ENCODE measurements at places on chromosomes 3 and 15.

DNA sequence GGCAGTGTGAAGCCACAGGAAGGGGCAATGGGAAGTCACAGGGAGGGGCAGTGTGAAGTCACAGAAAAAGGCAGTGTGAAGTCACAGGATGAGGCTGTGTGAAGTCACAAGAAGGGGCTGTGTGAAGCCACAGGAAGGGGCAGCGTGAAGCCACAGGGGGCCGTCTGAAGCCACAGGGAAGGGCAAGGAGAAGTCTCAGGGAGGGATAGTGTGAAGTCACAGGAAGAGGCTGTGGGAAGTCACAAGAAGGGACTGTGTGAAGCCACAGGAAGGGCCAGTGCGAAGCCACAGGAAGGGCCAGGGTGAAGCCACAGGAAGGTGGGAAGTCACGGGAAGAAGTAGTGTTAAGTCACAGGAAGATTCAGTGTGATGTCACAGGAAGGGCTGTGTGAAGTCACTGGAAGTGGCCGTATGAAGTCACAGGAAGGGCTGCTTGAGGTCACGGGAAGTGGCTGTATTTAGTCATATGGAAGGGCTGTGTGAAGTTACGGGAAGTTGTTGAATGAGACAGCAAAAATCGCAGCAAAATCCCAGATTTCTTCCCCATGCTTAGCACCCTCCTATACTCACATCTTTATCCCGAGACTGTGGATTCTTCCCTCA is 38.6 kb downstream of the GASK1A start:
- DNase-seq: no peak

GRCh38 chr15:32117122-32117521 is 86.8 kb downstream of the CHRNA7 start:
- DNase-seq: no peak

DNA sequence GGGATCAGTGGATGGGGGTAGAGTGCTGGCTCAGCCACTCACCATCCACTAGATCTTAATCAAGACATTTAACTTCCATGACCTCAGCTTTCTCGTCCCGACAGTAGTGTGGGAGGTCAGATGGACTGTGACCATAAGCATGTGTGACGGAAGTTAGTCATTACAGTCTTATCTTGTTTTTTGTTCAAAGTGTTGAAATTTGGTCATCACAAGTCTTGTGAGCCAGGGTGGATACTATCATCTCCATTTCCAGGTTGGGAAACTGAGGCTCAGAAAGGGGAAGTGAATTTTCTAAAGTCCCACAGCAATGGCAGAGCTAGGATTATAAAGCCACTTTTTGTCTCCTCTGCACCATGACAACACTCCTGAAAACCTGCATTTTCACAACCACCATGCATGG is 32.0 kb upstream of the ITGA11 start:
- no peak for DNase-seq

GRCh38 chr15:59005579-59005978 is 18.1 kb downstream of the RNF111 start:
- DNase-seq: no peak

- no peak for DNase-seq
Measured at GRCh38 chr15:93265111-93265556, 176.1 kb upstream of the RGMA start.

GRCh38 chr3:196942915-196943277 is 568 bp upstream of the NCBP2 start:
- DNase-seq: no peak

GRCh38 chr3:58688574-58688973 is 22.0 kb upstream of the FAM3D start:
- no peak for DNase-seq

DNA sequence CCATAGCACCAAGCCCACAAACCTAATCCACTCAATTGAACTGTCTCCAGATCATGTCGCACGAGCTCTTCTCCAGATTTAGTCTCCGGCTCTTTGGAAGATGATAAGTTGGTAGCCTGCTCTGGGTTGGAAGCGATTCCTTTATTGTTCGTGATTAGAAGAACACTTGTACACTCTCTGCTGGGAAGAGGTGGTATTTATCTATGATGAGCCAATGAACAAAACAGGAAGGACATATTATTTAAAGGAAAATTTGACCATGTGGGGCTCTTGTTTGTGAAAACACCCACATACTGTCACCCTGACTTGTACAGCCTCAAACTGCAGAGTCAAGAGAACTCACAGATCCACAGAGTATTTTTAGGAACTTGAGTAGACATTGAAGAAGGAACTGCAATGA is 54.4 kb downstream of the MYZAP start:
- no peak for DNase-seq

DNA sequence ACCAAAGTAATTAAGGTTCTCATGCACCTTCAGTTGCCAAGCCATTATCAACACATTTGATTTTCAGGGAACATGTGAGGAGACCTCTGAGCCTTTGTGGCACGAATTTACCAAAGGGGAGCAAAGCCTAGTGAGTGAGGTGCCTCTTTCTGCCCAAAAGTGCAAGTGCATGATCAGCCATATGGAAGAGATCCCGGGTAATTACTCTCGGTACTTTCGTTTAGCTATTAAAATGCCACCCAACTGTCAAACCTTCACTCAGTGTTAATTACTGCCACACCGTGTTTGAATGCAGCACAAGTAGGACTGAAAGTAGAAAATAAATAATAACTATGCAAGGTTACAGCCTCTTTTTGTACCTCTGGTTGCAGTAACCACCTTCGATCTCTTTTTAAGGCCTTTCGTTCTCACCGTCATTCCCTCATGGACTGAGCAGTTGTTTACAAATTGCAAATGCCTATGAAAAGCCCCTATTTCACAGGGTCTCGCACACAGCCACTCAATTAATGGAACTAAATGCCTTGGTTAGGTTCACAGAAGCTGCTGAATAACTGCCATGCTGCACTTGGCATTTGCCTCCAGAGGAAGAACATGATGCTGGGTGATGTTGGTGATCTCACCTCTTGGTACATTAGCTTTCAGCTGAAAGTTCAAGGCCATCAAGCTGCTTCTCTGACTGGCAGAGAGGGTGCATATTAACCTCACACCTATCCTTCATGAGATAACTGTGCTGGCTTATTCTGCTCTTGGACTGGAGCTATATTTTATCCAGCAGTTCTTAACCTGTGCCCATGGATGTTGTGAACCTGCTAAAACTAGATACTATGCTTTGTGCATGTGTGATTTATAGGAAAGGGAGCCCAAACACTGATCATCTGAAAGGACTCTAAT is 69.9 kb downstream of the TNIK start:
- DNase-seq: no peak

DNA sequence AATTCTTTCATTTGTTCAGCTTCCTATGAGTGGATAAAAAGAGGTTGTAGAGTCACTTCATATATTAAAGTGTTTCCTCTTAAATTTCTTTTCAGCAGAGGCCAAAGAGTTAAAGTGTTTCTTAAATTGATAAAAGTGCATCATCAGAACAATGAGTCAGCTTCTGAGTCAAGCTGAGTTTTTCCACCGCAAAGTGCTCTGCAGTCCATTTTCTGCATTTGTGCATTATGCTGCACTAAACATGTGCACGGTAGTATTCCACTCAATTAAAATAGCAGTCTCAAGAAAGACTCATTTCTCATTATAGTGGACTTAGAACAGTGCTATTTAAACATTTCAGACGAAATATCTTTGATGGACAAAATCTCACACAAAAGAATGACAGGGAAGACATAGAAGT is 152.0 kb downstream of the ZBBX start:
- no peak for DNase-seq

GRCh38 chr3:184635774-184636173 is 74.2 kb downstream of the EPHB3 start:
- DNase-seq: no peak

DNA sequence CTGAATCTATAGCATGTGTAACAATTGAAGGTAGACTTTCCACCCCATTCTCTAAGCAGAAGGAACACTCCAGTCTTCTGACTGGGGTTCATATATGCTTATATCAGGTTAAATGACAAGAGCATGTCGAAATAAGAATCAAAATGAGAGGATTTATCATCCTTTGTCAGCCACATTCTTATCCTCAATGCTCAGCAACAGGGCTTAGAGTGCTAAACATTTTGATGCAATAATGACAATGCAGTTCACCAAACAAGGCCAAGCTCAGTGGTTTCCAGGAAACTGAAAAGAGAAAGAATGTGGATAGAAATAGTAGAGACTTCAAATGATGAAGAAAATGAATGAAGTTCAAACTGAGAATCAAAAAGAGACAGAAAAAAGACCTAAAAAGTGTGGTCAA is 78.0 kb downstream of the FSIP1 start:
- DNase-seq: no peak

- no peak for DNase-seq
Measured at GRCh38 chr15:25905140-25905539, 42.0 kb upstream of the ATP10A start.

All from stimulated activated CD4-positive, alpha-beta T cell treated with anti-CD3 and anti-CD28 coated beads, Interleukin-1b, Interleukin-23, amount 100 ng/mL, for 1 hour (primary cell).